ENCODE measurements at places on chromosomes 4 and X. TPM values are rescaled to one million over a fixed set of nuclear protein-coding genes. Genes with fewer than 3 reads are reported as not detected.

GRCh38 chr4:122715221-122715620 lies 17.3 kb upstream of the BBS12 start:
- no peaks in the 10 kb centered on the region for H3K27me3 ChIP-seq
- H3K27ac ChIP-seq: no peak overlapping the region
- H3K4me3 ChIP-seq: no peak overlapping the region
- peaks cover 13% of the 10 kb centered on the region for H3K4me1 ChIP-seq
- H3K36me3 ChIP-seq: no peaks in the 10 kb centered on the region

GRCh38 chrX:153463031-153463430 lies 7.3 kb downstream of the HAUS7 start:
- no peaks in the 10 kb centered on the region for H3K4me1 ChIP-seq
- no peaks in the 10 kb centered on the region for H3K27me3 ChIP-seq
- no peak overlapping the region for H3K27ac ChIP-seq
- DNase-seq: no peak
- H3K4me3 ChIP-seq: no peak overlapping the region
- no peaks in the 10 kb centered on the region for H3K36me3 ChIP-seq

DNA sequence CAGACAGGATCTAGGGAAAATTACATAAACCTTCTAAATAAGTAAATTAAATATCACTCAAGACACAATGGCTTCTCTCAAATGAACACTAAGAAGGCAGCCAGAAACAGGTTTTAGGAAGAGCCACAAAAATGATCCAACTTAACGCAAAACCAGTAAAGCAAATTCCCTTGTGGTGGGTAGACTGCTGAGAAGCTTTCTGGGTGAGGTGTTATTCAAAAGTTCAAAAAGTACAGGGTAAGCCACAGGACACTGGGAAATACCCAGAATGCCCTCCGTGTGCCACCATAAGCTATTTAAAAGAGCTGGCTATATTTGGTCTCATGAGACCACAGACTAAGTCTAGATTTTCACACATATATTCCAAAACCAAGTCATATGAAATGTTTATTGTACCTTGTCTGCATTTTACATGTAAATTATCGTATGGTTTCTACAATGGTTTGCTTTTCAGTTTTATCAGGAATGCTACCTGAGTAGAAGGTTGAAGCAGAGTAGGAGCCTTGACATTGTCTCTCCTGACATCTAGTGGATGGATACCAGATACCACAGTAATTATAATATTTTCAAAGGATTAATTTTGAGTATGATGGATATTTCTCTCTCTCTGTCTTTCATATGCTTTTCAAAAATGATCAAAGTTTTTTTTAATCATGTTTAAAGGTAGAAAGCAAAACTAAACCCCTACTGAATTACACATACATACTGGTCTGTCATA lies 109.3 kb upstream of the KLHL13 start:
- peak; percentile 28 for DNase-seq
- H3K27me3 ChIP-seq: no peaks in the 10 kb centered on the region
- no peak overlapping the region for H3K27ac ChIP-seq
- H3K4me1 ChIP-seq: no peaks in the 10 kb centered on the region
- no peaks in the 10 kb centered on the region for H3K36me3 ChIP-seq

GRCh38 chr4:8323947-8324555 lies 54.5 kb downstream of the HTRA3 start:
- DNase-seq: no peak
- H3K27me3 ChIP-seq: peaks cover 4% of the 10 kb centered on the region
- H3K27ac ChIP-seq: no peak overlapping the region
- no peak overlapping the region for H3K4me3 ChIP-seq

DNA sequence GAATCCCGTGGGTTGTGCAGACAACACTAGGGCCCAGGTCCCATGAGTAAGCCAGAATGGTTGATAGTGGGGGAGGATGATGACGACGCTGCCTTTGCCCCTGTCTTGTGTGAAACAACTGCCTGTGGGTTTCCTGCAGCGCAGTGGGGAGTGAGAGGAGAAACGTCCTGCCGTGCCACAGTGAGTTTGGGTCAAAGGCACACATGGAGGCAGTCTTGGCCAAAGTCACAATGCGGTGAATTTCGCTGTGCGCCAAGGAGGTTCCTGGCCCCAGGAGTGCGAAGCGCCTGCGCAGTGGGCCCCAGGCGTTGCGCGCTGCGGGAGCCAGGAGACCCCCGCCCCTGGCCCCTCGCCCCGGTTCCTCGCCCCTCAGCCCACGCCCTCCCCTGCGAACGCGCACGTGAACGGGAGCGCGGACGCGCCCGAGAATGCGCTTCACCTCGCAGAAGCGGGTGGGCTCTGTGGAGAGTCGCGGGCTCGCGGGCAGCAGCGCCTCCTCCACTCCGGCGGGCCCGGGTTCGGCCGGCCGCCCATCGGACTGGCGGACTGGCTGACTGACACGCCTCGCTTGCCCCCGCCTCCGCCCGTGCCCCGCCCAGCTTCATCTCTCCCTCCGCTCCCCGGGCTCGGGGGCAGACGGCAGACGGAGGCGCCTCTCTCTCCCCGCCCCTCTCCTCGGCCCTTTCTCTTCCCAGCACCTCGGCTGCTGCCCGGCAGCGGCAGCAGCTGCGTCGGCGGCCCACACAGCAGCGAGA lies at the start of gene NUDT10:
Gene NUDT10 (plus strand): TSS at position 635 of the 755 bp plus-strand sequence. CDS start 144 bp downstream, outside the sequence.
- H3K27ac ChIP-seq: no peak within 1 kb of the TSS

DNA sequence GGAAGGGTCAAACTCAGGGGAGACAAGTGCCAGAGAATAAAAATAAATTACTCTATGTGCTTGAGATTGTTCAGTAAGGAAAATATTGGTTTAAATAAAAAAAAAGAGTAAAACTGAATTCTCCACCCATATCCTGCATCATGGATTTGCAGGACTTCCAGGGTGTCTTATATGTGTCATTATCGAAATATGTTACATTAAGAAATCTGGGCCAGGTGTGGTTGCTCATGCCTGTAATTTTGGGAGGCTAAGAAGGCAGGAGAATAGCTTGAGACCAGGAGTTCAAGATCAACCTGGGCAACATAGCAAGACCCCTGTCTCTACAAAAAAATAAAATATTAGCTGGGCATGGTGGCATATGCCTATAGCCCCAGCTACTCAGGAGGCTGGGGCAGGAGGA lies 104.9 kb downstream of the PPP3CA start:
- no peaks in the 10 kb centered on the region for H3K4me1 ChIP-seq
- H3K4me3 ChIP-seq: no peak overlapping the region
- H3K27ac ChIP-seq: no peak overlapping the region
- H3K27me3 ChIP-seq: no peaks in the 10 kb centered on the region

DNA sequence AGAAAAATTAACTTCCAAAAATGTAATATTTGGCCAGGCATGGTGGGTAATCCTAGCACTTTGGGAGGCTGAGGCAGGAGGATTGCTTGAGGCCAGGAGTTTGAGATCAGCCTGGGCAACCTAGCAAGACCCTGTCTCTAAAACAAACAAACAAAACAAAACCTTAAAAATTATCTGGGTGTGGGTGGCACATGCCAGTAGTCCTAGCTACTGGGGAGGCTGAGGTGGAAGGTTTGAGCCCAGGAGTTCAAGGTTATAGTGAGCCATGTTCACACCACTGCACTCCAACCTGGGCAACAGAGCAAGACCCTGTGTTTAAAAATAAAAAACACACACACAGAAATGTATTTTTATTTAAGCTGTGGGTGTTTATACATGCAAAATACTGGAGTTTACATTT lies 12.0 kb downstream of the FAM120C start:
- H3K4me3 ChIP-seq: no peak overlapping the region
- no peaks in the 10 kb centered on the region for H3K4me1 ChIP-seq
- H3K27ac ChIP-seq: no peak overlapping the region
- DNase-seq: no peak
- H3K27me3 ChIP-seq: no peaks in the 10 kb centered on the region

GRCh38 chr4:47562297-47562696 lies 77.2 kb downstream of the ATP10D start:
- H3K4me1 ChIP-seq: peaks cover 5% of the 10 kb centered on the region
- H3K27me3 ChIP-seq: no peaks in the 10 kb centered on the region
- H3K4me3 ChIP-seq: no peak overlapping the region

DNA sequence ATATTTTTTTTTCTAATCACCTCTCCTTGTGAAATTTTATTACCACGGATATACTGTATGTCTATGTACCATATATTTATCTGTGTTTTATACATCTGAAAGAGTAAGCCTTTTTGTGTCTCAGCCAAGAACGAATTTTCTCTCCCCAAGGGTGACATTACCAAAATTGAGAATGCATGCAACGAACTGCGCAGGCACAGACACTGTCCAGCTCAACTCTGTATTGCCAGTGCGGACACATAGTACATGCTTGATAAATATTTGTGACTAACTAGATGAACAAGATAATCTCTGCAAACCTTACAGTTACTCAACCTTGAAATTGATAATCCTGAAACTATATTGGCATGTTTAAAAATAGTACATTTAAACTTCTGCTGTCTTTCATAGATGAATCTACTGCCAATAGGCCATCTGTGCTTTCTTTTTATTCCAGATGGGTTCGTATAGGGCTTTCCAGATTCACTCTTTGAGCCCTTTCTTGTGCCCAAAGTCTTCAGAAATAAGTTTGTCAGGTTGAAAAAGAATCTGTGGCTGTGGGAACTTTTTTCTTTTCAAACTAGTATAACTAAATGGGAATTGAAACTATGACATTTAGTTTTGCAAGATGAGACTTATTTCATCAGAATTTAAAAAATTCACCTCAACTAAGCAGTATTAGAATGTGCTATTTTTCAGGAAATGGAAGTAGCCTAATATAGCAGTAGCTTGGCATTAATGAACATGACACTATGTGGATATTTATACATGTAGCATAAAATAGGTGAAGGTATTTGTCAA lies 38.9 kb downstream of the DTHD1 start:
- H3K36me3 ChIP-seq: no peaks in the 10 kb centered on the region
- H3K27ac ChIP-seq: peak overlapping the region; percentile 79

DNA sequence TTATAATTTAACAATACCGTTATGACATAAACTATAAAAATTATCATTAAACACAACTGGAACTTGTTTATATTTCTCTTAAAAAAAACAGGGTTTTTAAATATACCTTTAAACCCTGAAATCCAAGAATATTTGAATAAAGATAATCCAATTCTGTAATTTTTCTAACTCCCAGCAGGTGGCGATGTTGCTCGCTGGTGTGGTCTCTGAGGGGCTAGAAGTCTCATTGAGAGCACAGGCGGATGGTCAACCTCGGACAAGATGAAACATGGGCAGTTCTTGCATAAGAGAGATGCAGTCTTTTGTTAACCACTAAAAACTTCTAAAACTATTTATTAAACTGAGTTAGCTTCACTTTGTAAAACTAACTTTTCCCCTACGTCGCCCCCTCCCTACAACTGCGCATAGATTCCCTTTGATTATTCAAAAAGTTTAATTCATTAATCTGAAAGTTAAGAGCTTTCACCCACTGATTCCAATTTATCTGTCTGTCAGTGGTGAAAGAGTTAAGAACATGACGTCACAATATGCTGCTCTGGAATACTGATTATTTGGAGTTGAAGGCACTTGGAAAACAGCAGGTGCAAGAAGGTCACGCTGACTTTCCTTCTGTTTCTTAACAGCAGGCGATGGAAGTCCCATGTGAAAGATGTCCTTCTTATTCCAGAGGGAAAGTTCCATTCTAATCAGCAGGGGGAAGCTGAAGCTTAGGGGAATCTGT lies 29.5 kb downstream of the DMP1 start:
- no peaks in the 10 kb centered on the region for H3K36me3 ChIP-seq
- H3K27me3 ChIP-seq: no peaks in the 10 kb centered on the region
- peak; percentile 2 for DNase-seq
- peaks cover 5% of the 10 kb centered on the region for H3K4me1 ChIP-seq
- no peak overlapping the region for H3K27ac ChIP-seq

DNA sequence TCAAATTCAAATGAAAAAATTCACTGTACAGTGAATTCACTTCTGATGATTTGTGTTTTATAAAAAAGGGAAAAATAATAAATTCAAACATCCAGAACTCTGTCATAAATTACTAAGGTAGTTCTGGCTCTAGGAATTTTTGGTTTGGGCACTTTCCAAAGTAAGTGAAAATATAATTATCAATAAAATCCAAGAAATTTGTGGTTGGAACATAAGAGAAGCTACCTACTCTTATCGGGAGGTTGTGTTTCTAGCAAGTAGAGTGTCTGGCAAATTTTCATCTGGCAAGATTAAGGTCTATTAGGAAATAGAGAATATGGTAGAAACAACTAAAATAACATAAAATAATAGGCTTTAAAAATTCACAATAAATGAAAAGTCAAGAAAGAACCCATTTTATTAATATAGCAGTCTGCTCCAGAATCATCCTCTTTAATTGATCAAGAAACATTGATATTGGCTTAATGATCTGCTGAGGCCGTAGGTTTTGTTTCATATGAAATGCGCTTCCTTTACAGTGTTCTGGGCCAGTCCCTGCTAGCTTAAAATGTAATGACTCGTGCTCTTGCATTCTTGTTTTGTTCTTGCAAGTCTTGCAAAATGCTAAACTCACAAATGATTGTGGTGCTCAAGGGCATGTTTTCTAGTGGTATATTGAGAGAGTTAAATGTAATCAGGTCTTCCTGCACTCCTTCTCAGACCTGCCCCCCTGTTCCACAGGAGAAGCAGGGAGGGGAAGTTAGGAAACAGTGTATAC lies 331.4 kb downstream of the RAPGEF2 start:
- no peak overlapping the region for H3K4me3 ChIP-seq
- no peak for DNase-seq
- no peak overlapping the region for H3K27ac ChIP-seq
- H3K4me1 ChIP-seq: no peaks in the 10 kb centered on the region

DNA sequence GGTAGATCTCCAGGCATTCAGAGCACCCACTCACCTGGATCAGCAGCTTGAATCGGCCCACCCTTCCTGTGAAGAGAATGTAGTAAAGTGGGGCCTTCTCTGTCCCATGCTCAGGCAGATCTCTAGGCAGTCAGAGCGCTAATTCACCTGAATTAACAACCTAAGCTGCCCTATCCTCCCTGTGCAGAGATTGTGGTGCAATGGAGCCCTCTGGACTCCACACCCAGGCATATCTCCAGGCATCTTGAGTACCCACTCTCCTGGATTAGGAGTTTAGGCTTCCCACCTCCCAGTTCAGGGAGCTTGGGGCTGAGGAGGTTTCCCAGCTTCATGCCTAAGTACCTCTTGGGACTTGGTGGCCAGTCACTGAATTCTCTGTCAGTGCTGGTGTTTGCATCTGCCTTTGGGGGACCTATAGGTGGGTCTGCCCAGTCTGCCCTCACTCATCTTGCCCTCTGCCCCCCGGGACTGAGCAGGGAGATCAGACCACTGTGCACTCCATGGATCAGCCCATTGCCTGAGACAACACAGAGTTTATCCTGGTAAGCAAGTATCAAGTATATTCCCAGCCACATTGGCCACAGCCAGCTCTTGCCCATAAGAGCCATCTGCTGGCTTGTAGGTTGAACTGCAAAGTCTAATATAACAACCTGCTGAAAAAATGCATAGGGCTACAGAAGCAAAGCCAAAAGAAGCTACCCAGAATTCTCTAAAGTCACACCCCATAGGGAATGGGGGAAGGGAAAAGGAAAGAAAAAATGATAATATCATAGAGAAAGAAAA lies 372.9 kb downstream of the KLHL13 start:
- H3K36me3 ChIP-seq: no peaks in the 10 kb centered on the region
- no peaks in the 10 kb centered on the region for H3K4me1 ChIP-seq
- H3K27ac ChIP-seq: no peak overlapping the region
- no peaks in the 10 kb centered on the region for H3K27me3 ChIP-seq
- no peak overlapping the region for H3K4me3 ChIP-seq

The MYOZ2 gene
- not detected for polyA plus RNA-seq

The NAA11 gene
- not detected for polyA plus RNA-seq

The SYP gene
- 0.77 TPM for polyA plus RNA-seq

The TCEAL4 gene
- polyA plus RNA-seq: 32.8 TPM

The BRS3 gene
- not detected for polyA plus RNA-seq

The DBET gene
- polyA plus RNA-seq: not detected

All from GM12878 (cell line).